ENCODE measurements at places on chromosomes 13 and 19.

GRCh38 chr19:10454267-10454666, 33.9 kb downstream of the PDE4A start:
- DNase-seq, result peak; percentile 86

DNA sequence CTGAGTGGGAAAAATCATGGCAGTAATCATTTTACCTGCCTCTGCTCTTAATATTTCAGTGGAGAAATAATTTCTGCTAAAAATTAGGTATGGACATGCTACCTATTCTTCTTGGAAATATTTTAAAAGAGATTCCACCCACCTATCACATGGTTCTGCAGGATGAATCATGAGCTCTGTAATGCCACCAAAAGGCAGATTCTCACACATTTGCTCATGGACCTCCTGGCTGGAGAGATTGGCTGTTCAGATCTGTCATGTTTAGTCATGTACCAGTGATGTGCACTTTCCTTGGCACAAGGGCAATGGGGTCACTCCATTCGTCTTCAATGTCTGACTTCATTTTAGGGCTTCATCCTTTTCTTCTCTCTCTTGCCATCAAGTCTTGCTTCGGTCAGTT, 101.8 kb upstream of the MBNL2 start:
- DNase-seq, result no peak

- no peak for DNase-seq
These were observed 62.3 kb downstream of the GADD45B start for GRCh38 chr19:2538096-2538757.

DNA sequence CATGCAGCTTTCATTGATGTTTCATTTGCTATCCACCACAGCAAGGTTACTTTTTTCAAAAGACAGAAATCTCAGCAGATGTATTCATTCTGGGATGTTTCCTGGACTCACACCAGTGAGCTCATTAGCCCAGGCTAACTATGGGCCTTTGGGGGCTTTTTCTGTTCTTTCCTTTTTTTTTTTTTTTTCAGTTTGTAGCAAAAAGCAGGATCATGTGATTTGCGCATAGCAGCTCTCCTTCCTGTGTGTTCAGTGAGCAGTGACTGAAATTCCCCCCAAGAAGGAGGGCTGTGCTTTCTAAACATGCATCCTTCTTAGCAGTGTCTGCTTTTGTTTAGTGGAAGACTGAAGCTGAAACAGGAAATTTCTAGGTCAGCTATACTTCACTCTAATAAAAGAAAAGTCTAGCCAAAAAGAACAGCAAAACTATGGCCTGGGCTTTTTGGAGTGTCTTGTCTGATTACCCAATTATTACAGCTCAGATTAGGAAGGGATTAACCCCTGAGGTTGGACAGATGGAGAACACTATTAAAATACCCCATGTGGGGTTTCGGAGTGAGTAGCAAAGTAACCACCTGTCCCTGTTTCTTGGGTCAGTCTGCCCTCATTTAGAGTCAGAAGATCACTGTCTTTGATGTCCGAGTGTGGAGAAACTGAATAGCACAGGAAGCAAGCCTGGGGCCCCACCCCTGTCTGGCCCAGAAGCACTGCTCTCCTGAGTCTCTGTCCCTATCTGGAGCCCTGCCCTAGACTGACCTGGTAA, 8.9 kb upstream of the AMER2 start:
- DNase-seq, result peak; percentile 72

- no peak for DNase-seq
These were observed 1.6 kb downstream of the DNM2 start for GRCh38 chr19:10719466-10719961.

DNA sequence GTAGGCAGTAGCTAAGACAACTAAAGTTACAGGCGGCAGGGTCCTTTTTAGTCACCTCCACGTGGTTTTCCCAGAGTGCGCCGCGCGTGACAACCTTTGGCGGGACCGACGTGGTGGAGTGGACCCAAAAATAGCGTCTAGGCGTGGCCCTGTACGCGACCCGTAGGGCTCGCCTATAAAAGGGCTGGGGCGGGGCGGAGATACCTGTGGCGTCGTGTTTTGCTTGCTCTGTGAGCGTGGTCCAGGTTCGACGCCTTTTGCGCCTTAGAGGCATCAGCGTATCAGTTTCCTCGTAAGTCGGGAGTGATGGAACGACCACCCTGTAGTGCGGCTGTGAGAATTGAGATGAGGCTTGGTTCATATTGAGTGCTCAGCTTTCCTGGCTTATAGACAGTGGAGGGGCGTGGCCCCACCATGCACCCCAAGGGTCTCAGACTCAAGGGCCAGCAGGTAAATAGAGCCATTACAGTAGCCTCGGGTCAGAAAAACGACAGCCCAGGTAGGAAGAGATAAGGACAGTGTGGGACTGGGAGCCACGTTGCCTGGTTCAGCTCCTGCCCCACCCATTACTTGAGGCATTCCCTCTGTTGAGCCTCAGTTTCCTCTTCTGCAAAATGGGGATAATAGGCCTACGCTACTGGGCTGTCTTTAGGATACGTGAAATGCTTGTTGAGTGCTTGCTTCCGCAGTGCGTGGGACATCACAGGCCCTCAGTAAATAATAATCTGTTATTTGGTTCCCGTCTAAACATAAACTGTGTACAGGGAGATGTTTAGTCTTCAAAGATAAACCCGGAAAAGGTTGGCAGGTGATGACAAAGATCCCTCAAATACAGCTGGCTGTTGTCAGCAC, 693 bp upstream of the TMED1 start:
- DNase-seq, result no peak

- DNase-seq, result no peak
These were observed 124.9 kb downstream of the KCNRG start for GRCh38 chr13:50140153-50140552.

DNA sequence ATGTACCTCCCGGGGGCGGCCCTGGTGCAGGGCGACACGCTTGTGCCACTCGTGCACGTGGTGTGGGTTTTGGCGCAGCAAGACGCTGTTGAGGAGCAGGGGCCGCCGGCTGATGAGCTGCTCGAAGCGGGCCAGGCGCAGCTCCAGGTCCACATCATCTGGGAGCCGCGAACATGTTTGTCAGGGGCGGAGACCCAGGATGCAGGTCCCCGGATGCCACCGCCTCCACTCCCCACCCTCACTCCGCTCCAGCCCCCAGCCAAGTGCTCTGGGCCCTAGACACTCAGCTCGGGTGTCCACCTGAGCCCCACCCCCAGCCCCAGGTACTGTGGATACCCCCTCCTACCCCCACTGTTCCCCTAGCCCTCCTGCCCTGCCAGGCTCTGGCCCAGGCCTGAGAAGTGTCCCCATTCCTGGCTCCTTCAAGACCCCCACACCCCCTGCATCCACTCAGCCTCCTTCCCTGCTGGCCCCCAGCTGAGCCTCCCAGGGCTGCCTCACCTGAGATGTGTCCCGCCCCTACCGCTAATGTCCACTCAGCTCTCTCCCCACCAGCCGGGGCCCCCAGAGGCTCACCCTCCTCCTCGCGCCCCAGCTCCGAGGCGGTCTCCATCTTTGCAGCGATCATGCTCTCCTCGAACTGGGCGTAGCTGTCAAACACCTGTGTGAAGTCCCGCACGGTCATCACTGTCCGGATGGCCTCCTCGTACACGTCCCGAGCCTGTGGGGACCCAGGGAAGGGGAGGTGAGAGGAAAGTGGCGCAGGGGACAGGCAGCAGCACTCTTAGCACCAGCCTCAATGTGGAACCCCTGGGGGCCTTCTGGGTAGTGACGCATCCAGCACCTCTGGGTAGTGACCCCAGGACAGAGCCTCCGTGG, 5.4 kb downstream of the XAB2 start:
- DNase-seq, result no peak

- DNase-seq, result peak; percentile 89
These were observed 1.5 kb upstream of the WDR18 start for GRCh38 chr19:982567-983170.

DNA sequence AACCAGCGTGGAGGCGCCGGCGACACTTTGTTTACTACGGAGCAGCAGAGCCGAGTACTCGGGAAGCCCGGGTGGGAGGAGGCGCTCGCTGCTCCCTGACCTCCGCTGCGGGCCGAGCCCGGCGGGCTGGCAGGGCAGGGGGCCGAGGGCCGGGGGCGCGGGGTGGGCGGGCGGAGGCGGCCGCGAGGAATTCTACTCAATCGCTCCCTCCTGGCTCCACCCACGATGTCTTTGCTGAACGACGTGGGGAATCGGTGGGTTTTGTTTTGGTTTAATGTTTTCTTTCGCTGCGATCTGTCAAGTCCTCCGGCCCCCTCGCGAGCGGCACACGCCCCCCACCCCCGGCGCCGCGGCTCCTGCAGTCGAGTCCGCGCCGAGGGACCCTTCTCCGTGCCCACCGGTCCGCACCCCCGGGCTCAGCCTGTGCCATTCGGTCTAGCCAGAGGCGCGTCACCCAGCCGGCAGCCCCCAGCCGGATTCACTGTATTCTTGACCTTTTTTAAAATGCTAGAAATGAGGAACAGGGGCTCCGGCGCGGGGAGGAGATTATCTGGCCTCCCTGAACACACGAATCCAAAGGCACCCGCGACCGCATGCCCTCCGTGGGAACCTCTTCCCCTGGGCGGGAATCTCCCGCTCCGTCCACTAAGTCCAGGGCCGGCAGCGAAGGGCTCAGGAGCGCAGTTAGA, 636 bp upstream of the FOXO1 start:
- no peak for DNase-seq

DNA sequence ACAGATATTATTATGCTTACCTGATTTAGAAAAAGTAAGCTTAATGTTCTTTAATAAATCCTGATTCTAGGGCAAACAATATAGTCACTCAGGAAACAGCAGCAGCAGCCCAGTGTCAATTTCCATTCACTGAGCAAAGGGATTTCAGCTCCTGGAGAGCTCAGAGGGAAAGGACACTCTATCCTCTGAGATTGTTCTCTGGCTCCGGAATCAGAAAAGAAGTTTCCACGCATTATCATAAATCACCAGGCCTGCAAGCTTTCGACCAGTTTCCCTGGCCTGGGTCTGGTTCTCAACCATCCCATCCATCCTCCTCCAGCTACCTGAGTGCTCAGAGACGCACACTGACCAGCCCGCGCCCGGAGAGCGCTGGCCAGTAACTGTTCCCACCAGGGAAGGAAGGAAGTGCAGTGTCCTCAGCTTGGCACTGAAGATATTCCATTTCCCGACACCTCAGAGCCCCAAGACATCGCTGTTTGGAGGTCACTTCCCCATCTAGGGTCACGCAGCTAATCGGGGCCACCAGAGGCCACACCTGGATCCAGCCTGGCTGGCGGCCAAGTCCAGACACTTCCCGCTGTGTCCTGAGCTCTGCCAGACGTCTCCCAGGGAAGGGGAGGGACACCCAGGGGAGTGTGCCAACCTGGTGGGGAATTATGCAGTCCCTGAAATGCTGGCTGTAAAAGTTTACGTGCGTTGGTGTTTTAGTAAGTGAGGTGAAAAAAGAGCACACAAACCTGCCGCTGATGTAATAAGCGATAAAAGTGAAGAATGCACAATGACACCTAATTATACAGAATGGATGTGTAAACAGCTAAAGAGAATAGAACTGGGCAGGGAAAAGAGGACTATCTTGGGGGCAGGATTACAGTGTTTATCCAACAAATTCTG, 29.1 kb downstream of the EPS15L1 start:
- DNase-seq, result no peak

GRCh38 chr13:44140146-44140545, 233.5 kb upstream of the SERP2 start:
- peak; percentile 45 for DNase-seq

GRCh38 chr19:39308531-39309304, 11.9 kb downstream of the LRFN1 start:
- peak; percentile 58 for DNase-seq

DNA sequence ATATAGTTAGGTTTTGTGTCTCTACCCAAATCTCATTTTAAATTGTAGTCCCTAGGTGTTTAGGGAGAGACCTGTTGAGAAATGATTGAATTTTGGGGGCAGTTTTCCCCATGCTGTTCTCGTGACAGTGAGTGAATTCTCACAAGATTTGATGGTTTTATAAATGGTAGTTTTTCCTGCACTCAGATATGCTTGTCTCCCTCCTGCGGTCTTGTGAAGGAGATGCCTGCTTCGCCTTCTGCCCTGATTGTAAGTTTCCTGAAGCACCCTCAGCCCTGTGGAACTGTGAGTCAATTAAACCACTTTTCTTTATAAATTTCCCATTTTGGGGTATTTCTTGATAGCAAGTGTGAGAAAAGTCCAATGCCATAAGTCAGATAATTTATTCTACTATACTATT, 1977.5 kb upstream of the PCDH20 start:
- no peak for DNase-seq

GRCh38 chr19:2253106-2254063, 2.8 kb downstream of the JSRP1 start:
- peak; percentile 49 for DNase-seq

- peak; percentile 16 for DNase-seq
These were observed 656.6 kb downstream of the TBC1D4 start for GRCh38 chr13:74825152-74825937.

GRCh38 chr19:22144394-22144793, 52.4 kb downstream of the ZNF676 start:
- DNase-seq, result peak; percentile 6

- DNase-seq, result no peak
These were observed 21.2 kb downstream of the ZNF787 start for GRCh38 chr19:56099638-56100539.

GRCh38 chr19:12791345-12792050, at the start of gene JUNB:
JUNB (plus strand) TSS chr19:12791486; CDS start chr19:12791772, 286 bp downstream.
- DNase-seq, result peak; percentile 96

DNA sequence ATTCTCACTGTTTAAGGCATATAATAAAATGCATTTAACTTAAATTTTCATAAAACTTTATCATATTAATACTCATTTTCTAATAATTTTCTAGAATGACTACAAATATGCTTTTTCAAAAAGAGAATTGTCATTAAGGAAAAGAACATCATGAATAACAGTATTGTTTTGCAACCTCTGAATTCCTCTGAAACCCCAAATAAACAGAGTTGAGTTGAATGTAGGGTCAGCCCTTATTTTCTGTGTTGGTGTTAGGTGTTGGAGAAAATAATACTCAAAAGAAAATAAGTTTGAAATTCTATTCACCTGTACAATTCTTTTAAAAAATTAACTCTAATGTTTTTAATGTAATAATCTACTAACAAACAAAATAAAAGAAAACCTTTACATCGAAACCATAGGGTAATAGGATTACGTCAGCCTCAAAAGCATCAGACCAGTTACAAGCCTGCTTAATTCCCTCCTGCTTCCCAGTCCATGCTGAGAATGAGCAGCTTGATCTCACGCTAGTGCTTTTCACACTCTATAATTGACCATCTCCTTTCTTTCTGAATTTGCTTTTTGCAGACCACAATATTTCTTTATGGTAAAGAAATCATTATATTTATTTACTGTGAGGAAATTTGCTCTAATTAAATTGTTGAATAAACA, 160.9 kb downstream of the PCDH9 start:
- DNase-seq, result peak; percentile 35

GRCh38 chr13:62193919-62194318, 778.3 kb upstream of the PCDH20 start:
- no peak for DNase-seq
